ENCODE measurements at places on chromosomes 2 and 18.

- DNase-seq, result no peak
Measured at GRCh38 chr2:23718931-23719700, 207.8 kb downstream of the ATAD2B start.

DNA sequence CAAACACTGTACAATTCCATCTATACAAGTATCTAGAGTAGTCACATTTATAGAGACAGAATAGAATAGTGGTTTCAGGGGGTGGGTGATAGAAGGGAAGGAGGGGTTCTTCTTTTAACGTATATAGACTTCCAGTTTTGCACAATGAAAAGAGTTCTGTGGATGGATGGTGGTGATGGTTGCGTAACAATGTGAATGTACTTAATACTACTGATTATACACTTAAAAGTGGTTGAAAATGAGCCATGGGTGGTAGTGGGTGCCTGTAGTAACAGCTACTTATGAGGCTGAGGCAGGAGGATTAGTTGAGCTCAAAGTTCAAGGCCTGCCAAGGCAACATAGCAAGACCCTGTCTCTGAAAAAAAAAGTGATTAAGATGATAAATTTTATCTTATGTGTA lies 85.8 kb downstream of the SETBP1 start:
- no peak for DNase-seq

DNA sequence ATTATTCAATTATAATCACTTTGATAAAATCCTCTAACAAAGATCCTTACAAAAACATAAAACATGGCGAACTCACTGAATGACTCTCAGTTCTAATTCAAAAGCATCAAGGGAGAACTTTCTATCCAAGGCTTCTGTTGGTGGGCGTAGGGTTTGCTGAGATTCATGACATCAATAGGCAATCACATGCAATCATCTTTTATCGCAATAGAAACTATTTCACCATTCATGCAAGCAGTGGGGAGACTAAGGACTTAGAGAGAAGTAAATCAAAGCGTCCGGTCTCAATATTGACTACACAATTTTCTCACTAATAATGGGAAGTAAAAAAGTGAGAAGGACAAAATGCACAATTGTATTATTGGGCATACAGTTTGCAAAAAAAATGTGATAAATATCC lies 168.7 kb downstream of the SCG2 start:
- no peak for DNase-seq

DNA sequence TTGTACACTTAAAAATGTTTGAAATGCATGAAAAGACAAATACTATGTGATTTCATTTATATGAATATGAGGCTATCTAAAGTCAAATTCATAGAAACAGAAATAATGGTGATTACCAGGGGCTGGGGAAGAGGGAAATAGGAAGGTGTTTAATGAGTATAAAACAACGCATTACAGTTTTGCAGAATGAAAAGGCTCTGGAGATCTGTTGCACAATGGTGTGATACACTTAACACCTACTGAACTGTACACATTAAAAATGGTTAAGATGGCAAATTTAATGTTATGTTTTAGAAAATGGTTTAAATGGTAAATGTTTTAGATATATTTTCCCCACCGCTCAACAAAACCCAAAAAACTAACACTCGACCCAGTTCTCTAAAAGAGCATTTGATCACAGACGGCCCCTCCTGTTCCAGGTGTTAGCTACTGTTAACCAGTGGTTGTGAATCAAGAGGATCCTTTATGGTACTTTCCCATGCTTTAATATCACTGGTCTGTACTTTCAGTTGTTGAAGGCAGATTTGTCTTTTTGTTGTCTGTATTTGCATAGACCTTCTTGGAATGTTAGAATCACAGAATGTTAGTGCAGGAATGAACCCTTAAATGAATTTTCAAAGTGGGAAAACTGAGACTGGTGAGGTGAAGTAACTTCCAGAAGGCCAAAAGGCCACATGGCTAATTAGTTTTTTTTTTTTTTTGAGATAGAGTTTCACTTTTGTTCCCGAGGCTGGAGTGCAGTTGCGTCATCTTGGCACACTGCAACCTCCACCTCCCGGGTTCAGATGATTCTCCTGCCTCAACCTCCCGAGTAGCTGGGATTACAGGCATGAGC lies 10.2 kb downstream of the RAB10 start:
- DNase-seq, result no peak

- DNase-seq, result no peak
Measured at GRCh38 chr18:60693426-60693825, 320.9 kb upstream of the MC4R start.

- DNase-seq, result no peak
Measured at GRCh38 chr2:105102963-105103421, 65.1 kb downstream of the MRPS9 start.

DNA sequence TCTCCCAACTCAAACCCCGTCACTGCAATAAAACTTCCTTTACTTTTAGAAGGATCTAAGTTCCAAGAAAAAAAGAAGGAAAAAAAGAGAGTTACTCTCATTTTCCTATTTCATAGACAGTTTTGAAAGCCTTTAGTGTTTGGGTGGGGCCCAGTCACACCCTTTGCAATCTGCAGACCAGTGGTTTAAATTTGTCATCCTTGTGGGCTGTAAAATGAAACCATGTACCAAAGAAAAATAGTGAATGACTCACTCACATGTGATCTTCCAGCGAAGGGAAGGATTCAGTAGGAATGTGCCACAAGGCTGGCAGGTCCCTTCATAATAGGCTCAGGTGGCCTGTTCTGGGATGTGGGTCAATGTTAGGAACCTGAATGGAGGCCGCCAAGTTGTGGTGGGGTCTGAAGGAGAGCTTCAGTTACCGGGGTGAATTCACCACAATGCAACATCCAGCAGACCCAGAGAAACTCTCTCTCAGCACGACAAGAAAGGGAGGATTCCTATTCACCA lies 28.3 kb downstream of the ANXA4 start:
- no peak for DNase-seq

GRCh38 chr2:20145497-20146193 lies 79.3 kb downstream of the SDC1 start:
- DNase-seq, result no peak

DNA sequence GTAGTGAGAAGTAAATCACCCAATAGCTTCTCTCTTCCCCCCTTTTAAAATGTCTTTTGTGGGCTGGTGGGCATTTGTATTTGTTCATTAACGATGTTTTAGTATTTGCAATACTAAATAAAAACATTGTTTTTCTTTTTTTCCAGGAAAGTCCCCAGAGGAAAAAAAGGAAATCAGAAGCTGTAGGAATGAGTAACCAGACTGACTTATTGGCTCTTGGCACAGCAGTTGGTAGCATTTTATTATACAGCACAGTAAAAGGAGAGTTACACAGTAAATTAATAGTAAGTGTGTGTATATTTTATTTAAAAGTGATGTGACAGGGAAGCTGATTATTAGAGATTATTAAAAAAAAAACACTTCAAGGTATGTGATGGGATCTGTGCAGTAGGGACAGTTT lies 7.4 kb downstream of the WDR43 start:
- no peak for DNase-seq

DNA sequence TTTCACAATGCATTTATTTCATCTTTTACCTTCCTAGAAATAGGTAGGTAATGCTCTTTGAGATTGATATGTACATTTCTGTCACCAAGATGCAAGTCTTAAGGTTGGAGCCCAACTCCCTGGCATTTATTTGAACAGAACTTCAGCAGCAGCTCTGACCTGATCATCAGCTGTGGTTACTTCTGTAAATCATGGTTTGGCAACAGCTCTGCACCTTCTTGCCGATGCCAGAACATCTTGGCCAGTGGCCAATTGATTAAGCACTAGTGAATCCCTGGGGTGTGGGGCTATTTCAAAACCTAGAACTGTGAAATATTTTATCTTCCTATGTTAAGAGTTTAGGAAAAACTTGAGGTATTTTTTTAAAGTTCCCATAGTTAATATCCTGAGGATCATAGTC lies 124.8 kb upstream of the NYAP2 start:
- DNase-seq, result no peak

GRCh38 chr2:166614029-166614428 lies 120.0 kb upstream of the SCN7A start:
- no peak for DNase-seq

- DNase-seq, result no peak
Measured at GRCh38 chr18:652131-652530, 5.3 kb upstream of the TYMS start.

DNA sequence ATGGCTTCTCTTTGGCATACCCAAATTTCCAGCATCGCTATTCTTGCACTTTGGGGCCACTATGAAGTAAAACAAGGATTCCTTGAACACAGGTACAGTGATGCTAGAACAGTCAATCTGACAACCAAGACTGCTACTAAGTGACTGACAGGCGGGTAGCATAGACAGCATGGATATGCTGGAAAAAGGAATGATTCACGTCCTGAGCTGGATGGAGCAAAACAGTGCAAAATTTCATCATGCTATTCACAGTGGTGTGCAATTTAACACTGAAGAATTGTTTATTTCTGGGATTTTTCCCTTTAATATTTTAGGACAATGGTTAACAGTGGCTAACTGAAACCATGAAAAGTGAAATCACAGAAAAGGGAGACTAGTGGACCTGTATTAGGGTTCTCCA lies 1511.2 kb upstream of the ZEB2 start:
- DNase-seq, result no peak

DNA sequence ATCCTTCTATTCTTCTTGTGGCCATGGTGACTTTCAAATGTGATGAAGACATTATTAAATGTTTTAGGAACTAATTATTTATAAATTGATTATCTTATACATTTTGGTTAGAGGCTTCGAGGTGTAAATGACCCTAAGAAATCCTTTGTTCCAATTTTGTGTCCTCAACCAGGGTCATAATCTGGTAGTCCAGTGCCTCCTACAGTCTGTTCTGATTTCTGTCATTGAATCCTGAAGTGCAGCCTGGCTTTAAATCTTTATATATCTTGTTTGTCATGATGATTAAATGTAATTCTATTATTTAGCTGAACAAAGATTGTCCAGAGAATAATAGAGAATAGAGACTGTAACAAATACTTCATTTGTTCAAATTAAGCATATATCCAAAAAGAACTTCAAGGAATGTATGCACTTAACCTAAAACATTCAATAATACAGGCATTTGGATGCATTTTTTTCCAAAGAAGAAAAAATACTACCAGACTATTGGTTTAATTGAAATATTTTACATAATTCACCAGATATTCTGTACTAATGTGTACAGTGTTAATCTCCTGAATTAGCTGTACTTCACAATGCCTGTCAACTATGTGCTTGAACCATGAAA lies 89.8 kb downstream of the PRPF40A start:
- no peak for DNase-seq

DNA sequence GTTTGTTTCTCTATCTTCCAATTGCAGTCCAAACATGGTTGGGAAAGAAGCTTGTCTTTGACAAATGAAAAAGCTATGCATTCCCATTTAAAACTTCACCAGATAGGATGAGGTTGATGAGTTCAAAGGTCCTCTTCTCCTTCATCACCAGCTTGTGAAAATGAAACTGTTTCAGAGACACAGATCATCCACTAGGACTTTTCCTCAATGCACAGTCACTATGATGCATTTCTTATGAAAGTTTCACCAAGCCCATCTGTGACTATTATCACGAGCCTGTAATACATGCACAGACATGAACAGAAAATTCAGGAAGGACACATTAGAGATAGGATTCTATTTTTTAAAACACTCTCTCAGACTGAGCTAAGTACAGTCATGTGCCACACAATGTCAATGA lies 644.4 kb downstream of the PLCL1 start:
- no peak for DNase-seq

GRCh38 chr2:88114889-88115288 lies 13.0 kb downstream of the FABP1 start:
- DNase-seq, result no peak

GRCh38 chr2:132816234-132816633 lies 146.2 kb upstream of the LYPD1 start:
- DNase-seq, result no peak

- DNase-seq, result no peak
Measured at GRCh38 chr18:42548493-42548892, 567.0 kb downstream of the RIT2 start.

GRCh38 chr2:35496022-35496421 lies 859.6 kb upstream of the CRIM1 start:
- DNase-seq, result no peak

GRCh38 chr18:79367480-79367879 lies 28.2 kb upstream of the NFATC1 start:
- no peak for DNase-seq

DNA sequence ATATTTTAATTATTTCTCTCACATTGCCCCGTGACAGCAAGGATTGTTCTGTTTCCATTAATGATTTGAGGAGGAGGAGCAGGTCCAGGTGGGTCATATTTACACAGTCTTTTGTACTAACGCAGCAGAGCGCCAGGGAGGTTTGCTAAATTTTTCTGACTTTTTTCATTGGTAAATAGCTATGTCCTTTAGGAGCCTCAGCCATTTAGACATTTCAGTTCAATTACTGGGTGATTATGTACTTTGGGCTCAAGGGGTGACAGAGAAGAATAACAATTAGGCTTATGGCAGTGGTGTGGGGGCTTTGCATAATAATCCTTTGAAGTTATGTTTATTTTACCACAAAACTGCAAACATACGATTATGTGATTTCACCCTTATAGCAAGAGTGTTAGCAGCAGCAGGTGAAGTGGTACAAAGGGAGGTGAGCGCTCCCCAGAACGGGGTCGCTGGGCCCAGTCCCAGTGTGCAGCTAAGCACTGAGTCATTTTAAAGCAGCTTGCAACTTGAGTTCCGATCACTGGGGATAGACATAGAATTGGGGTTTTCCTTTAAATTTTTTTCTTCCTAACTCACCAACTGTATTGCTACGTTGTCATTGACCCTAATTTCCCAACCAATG lies 80.3 kb downstream of the TSHZ1 start:
- no peak for DNase-seq

DNA sequence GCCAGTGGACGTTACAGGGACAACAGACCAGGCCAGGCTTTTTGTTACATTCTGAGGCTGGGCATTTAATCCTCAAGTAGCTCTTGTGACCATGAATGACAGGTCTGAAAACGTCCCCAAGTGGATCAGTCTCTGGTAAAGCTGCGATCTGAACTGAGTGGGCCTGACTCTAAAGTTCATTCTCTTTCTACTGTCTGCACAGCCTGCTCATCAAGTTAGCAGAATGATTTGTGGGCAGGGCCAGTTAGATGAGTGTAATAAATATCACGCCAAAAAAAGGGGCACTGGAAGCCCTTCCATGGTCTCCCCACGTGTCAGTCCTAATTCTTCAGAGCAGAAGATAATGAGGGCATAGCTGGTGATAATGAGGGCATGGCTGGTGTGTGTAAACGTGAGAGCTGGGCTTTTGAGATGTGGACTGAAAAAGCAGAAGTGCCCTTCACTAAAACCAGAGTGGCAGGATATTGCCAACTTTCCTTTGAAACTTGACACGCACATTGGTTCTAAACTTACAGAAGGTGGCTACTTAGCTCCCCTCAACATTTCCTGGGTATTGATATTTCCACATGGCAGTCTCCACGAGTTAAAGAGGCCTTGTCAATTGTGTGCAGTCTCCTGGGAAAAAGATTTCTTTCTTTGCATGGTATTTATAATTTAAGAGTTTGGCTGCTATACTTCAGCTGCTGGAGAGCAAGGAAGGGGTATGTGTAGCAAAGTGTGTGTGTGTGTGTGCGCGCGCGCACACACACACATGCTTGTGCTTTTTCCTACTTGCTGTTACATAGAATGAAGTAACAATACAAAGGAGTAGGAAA lies 72.7 kb upstream of the LYPD6B start:
- DNase-seq, result no peak

- DNase-seq, result no peak
Measured at GRCh38 chr2:101533561-101534148, 58.7 kb upstream of the RFX8 start.

GRCh38 chr2:215919624-215920243 lies 93.6 kb downstream of the MREG start:
- no peak for DNase-seq
